ENCODE measurements at places on chromosomes 2 and 18.
A peak's percentile ranks its signal among the peaks of the same experiment; 100 is the strongest.

DNA sequence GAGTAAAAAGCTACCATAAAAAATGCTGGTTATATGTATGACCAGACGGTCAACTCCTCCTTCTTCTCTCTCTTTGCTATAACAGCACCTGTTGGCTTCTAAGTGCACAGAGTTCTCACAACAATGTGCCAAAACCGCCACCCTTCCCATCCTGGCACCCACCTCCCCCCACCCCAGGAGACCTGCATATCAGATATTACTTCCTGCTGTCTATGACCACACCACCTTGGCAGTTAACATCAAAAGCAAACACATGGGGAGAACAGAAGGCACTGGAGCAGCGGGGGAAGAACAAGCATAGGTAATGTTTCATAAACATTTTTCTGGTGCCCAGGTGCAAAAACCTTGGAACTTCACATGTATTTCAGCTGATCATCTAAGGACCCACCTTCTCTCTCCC lies 15.5 kb downstream of the SPRED2 start:
- no peak for DNase-seq

DNA sequence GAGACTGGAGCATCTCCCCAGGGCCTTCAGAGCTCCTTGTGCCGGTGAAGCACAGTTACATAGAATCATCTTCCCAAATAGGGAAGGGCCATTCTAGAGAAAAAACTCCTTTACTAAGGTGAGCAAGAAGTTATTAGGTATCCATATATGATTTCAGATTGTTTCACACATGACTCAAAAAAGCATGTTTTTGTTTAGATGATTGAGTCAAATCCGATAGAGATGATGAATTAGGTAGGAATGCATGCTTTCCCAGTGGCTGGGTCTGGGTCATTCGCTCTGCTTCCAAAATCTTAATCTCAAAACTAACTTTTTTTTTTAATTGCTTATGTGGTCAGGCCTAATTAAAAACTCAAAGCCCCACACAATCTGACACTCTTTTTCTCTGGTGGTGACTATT lies 3.8 kb downstream of the NT5C1B start:
- no peak for DNase-seq

- peak; percentile 72 for DNase-seq
These were observed 56.9 kb downstream of the MCFD2 start for GRCh38 chr2:46858702-46859090.

GRCh38 chr2:18477293-18477692 lies 83.2 kb downstream of the RDH14 start:
- DNase-seq: no peak

DNA sequence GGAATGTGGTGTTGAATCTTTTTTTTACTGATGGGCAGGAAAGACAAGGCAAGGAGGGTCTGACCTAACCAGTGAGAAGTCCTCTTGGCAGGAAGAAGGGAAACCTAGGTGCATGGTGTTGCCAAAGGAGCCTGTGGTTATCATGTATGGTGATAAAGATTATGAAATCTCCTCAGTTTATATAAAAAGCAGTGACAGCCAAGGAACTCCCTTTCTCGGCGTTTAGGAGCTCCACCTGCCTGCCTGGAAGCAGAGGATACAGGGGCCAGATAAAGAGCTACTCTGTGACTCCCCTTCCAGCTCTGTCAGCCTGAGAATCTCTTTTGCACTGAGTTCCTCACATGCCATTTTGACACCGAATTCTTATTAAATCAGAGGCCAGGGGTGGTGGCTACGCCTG lies 26.1 kb downstream of the COLEC12 start:
- DNase-seq: no peak

- DNase-seq: peak; percentile 41
These were observed 325.6 kb upstream of the VRK2 start for GRCh38 chr2:57720728-57721627.

DNA sequence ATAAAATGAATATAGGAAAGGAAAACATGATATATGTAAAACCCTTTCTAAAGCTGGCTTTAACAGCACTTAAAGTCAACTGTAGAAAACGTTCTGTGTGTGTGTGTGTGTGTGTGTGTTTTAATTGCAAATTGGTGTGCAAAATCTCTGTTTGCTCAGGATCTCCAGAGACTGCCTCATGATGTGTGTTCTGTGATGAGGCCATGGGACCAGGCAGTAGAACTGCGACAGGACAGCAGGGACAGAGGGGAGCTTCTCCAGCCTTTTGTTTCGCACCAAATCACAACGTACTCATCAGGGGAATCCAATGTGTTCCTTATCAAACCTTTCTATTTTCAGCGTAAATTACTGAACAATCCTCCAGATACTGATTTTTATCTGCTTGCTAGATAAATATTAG lies 66.7 kb downstream of the NXPH2 start:
- no peak for DNase-seq

GRCh38 chr2:4291430-4291829 lies 588.1 kb downstream of the DCDC2C start:
- DNase-seq: no peak

- DNase-seq: no peak
These were observed 73.8 kb upstream of the HAAO start for GRCh38 chr2:42865884-42866881.

GRCh38 chr2:8488001-8488738 lies 193.7 kb upstream of the ID2 start:
- no peak for DNase-seq

DNA sequence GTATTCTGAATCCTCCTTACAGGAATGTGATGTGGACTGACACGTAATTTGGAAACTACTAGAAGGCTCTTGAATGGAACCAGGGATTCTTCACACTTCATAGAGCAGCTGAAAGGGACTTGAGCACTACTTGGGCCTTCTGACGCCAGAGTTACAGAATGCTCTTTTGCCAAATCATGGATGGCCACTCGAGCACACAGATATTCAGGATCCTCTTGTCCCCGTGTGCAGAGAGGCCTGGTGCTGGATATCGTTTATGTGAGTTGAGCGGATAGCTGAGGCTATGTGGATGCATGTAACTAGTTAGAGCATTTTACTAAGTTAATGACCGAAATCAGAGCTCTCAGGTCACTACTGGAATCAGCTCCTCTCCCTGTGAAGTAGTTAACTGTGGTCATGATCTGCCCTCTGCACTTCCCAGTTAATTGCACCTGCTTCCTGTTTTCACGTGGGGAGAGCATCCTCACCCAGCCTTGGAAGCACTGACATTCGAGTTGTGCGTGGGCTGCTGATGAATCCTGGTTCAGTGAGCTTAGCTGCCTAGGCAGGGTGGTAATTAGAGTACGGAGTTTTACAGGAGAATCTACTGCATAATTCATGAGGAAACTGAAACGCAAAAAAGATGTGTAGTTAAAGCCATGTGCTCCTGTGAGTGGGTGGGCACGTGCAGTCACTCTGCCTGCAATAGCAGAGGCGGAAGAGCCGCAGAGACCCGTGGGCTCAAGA lies 5.2 kb upstream of the TPO start:
- DNase-seq: no peak

GRCh38 chr18:54641734-54642133 lies 50.7 kb downstream of the DYNAP start:
- no peak for DNase-seq

GRCh38 chr2:54803783-54804751 lies 80.6 kb downstream of the EML6 start:
- no peak for DNase-seq

DNA sequence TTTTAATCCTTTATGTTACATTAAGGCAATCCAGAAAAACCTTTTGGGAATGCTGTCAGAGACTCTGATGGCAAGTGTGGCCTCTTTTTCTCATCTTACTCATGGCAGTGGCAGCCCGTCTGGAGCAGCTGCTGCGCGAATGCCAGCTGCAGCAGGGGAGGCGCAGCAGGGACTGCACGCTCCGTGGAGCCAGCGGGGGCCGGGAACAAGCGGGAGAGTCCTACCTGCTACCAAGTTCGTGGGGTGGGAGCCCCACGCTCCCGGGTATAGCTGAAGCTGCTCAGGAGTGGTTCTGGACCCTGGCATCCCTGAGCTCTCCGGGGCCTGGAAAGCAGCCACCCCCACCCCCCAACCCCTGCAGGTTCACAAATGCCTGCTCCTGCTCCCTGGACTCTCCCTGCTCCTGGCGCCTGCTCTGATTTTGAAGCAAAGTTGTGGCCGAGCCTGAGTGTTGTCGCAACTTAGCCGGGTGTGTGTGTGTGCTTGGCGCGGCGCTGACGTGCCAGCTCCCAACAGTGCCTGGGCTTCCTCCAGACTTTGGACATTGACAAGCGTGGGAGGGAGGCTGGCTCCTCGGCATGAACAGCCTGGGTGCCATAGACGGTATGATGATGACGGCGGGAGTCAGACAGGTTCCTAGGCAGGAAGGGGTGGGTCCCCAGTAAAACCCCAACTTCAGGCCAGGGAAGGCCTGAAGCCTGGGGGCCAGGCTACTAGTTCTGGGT lies 21.7 kb downstream of the TMX3 start:
- DNase-seq: no peak

- no peak for DNase-seq
These were observed 35.0 kb downstream of the YES1 start for GRCh38 chr18:777021-777420.

DNA sequence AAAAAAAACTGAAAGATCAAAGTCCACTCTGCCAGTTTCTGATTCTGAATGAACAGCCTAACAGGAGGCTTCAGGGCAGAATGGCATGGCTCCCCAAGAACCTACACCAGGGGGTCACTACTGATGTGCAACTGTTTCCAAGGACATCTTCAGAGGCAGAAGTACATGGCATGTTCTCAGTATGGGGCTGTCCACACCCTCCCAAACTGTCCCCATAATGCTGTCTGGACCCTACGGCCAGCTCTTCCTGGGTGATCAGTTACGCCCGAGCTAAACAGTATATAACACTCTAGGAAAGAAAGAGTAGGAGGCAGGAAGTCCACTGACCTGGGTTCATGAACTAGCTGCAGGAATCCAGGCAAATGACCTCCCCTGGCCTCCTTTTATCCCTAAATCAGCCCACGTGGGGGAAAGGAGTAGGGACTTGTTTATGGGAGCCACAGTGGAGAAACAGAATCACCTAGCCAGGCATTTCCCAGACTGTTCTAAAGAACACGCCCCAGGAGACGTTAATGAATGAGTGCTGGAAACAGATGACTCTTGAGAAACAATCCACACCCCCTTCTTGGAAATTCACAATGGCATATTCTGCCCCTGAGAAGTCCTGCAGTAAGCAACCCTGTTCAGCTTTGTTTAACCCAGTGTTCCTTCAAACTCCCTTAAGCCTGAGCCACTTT lies 2.5 kb downstream of the TMBIM1 start:
- no peak for DNase-seq

DNA sequence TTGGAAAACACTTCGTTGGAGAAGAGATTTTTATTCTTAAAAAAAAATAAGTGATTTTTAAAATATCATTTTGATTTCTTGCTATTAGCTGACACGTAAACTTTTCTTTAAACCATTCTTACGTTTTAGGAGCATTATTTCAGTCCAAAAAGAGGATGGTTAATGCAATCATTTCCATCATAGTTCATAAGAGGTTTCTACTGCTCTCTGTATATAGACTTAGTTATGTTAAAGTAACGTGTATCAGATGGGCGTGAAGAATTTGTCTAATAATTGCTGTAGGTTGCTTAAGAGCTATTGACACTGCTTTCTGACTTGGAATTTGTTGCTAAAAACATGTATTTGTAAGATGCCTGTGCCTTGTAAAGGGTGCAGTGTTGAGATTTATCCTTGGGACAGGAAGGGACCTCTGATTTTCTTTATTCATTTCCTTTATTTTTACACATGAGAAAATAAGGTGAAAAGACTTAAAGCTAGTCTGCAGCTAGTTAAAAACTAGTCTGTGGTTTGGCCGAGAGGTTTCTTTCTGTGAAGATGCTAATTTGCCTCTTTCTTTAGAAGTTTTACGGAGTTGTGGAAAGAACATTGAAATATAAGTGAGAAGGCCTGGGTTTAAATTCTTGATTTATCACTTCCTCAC lies 2.9 kb downstream of the ANKRD12 start:
- no peak for DNase-seq

- DNase-seq: no peak
These were observed 122.4 kb downstream of the GRB14 start for GRCh38 chr2:164498836-164499235.

DNA sequence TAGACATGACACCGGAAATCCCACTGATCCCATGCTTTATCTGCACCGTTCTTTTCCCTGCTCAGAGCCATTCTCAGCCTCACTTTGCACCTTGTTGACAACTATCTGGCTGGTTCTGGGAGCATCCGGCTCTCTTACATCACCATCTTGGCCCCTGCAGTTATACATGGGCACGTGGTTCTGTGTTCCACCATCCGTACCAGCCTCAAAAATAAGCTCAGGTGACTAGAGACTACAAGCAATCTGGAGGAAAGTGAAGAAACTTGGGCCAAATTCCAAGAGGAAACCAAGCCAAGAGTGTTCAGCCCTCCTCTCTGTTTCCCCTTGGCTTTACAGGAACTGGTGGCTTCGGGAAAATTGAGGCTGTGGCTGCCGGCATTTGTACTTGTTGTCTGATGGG lies 244.6 kb upstream of the ACVR2A start:
- no peak for DNase-seq

DNA sequence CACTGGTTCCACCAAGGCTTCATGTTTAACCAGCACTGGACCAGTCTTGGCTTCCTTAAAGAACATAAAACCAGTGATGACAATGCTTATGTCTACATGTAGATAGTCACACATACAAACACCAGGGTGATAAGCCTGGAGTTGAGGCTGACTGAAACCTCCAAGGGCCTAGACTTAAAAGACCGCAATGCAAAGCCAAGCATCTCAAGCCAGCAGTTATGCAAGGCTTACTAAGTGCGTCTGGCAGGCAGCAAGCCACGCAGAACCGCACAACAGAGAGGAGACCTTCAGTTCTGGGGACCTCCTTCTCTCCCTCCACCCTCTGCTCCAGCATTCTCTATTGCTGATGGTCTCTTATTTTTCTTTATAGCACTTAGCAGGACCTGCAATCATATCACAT lies 63.2 kb upstream of the ACAA2 start:
- no peak for DNase-seq

- no peak for DNase-seq
These were observed 58.8 kb upstream of the CDC42EP3 start for GRCh38 chr2:37730037-37730818.

GRCh38 chr18:58212274-58212673 lies 168.2 kb downstream of the NEDD4L start:
- no peak for DNase-seq

DNA sequence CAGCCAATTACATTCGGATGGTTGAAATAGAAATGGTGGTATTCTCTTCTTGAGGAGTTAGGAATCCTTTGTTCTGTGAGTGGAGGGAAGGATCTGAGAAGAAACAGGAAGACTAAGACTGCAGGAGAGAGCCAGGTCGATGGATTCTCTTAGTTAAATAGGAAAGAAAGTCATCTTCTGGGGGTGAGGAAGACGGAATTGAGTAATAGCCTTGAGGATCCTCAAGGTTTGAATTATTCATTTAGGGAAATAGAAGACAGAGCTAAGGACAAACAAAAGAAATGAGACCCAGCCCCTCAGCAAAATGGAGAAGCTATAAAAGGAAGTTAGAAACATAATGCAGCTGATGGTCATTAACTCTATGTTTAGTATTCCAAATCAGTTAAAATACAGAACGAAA lies 1.8 kb downstream of the LAPTM4A start:
- DNase-seq: no peak

DNA sequence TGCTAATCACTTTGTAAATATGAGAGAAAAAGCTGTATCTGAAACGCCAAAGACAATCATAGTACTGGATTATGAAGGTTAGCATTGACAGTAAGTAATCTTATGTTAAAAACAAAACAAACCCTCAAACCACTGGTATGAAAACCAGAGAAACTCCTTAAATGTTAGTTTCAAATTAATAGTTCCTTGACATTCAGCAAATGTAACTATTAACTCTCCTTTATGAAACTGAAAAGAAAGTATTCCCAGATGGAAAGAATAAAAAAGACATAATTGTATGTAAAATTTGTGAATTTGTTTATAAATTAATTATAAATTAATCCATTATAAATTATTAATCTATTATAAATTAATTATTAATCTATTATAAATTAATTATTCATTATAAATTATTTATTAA lies 12.3 kb downstream of the FASTKD1 start:
- DNase-seq: no peak
